Stimulated activated CD8-positive, alpha-beta memory T cell treated with anti-CD3 and anti-CD28 coated beads, Interleukin-4, amount 100 ng/mL, for 48 hours (primary cell): ENCODE measurements at places on chromosomes 5 and 9.

DNA sequence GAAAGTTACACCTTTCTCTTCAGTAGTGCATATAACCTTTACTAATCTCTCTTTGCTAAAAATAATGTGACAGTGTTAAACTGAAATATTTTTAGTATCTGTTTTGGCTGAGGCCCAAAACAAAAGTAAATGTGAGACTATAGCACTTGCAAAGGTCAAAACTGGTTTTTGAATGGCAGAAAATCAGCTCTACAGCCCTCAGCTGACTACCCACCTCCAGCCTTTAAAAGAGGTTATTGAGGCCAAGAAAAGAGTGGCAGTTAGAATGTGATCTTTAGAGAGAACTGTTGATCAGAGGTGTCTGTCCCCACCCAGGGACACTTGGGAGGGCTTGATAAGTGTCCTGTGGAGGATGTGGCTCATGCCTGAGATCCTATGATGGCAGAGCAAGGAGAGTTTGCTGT, 30.9 kb downstream of the PRKACG start:
- no peak for DNase-seq

DNA sequence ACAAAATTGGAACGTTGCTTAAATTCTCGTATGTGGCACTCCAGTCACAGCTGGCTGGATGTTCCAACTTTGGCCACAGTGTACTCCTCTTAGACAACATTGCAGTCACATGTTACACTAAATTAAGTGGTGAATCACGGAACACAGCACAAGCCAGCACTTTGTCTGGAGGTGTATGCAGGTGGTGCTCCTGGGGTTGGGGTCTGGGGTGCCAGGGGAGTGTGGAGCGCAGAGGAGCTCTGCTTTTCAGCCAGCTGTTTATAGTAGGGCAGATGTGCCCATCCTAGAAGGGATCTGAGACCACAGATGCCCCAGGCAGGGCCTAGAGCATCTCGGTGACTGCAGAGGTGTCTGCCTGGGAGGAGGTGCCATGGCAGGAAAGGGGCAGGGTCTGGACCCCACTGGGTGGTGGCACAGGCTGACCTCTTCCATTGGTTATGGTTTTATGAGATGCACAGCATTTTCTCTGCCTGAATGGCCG, 82.6 kb downstream of the WNK2 start:
- DNase-seq = no peak

DNA sequence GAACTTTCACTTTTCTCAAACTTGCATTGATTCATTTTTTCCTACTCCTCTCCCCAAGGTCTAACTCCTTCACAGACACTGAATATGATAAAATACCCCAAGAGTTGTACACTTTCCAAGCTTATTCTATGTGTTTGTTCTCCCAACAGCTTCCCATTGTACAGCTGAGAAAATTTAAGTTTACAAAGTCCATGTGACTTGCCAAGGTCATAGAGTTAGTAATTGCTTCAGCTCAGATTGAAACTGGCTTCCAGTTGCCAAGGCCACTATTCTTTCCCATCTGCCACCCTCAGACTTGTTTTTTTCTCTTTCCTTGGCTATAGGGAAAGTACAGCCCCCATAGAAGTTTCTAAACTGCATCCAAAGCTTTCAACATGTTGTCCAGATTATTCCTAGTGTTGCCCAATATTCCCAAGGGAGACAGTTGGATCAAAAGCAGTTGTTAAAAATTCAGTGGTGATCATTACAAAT, 34.8 kb downstream of the TNFSF8 start:
- DNase-seq = no peak

- DNase-seq = no peak
Measured at GRCh38 chr5:68592351-68592750, 376.8 kb downstream of the PIK3R1 start.

- no peak for DNase-seq
Measured at GRCh38 chr9:20726144-20726543, 42.1 kb downstream of the FOCAD start.
